HFFc6 (cell line): ENCODE measurements at places on chromosomes 11 and 22. TPM values are rescaled to one million over a fixed set of nuclear protein-coding genes. Genes with fewer than 3 reads are reported as not detected.

Gene OTOG
- total RNA-seq, result not detected in 3 replicates

Gene FXYD6
- not detected in 3 replicates for total RNA-seq

- peaks cover 5% of the 10 kb centered on the region for H3K27me3 ChIP-seq
- H3K4me3 ChIP-seq, result peak overlapping the region; percentile 94
- H3K27ac ChIP-seq, result peak overlapping the region; percentile 93; the same call in 1 of the 2 replicates
- H3K4me1 ChIP-seq, result peaks cover 19% of the 10 kb centered on the region
Measured at GRCh38 chr22:24952837-24953383, 394 bp downstream of the KIAA1671 start.

DNA sequence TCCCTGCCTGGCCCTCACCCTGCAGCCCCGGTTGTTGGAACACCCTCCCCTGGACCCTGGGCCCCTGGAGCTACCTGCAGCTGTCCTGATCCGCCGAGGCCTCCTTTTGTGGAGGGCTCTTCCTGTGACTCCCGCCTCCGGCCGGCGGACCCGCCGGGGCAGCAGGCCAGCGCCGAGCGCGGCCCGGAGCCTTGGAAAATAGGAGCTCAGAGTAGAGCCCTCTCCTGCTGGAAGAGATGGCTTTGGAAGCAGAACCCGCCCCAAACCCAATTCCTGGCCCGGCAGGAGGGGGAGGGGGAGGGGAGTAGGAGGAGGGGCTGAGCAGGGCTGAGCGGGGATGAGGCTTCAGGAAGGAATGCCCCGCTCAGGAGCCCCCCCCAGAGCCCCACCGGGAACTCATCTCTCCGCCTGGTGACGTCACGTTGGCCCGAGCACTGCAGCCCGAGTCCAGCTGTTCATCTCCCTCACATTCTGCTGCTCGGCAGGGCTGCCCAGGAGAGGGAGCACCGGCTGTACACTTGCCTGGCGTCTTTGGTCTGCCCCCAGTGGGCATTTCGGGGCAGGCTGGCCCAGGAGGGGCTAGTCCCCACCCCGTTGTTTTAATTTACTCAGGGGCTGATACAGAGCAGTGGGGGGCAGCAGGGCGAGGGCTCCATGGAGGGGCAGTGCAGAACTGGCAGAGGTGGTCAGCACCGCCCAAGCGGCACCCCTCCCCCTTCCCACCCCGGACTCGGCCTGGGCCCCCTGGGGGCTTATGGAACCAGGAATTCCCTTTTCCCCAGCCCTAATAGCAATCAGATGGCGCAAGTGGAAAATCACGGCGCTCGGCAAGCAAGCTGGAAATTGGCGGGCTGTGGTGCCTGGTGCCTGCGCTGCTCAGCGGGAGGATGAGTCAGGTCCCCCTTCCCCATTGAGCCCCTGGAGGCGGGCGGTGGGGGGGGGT lies at the start of gene MRGPRF:
Gene MRGPRF, minus strand, starts transcription at position 238 of the 943 bp plus-strand sequence. CDS start 3,345 bp downstream, outside the sequence.
- H3K4me1 ChIP-seq, result peaks cover 46% of the 10 kb centered on the region
- H3K4me3 ChIP-seq, result peak within 1 kb of the TSS; percentile 87
- no peaks in the 10 kb centered on the region for H3K36me3 ChIP-seq
- peak; percentile 84 for DNase-seq
- peak within 1 kb of the TSS; percentile 84 for H3K27ac ChIP-seq
- peaks cover 9% of the 10 kb centered on the region for H3K27me3 ChIP-seq

GRCh38 chr11:4181782-4182721 lies 87.5 kb downstream of the RRM1 start:
- H3K4me1 ChIP-seq, result no peaks in the 10 kb centered on the region
- H3K4me3 ChIP-seq, result no peak overlapping the region
- no peaks in the 10 kb centered on the region for H3K36me3 ChIP-seq
- H3K27me3 ChIP-seq, result peaks cover 1% of the 10 kb centered on the region; the same call in 1 of the 2 replicates
